Stimulated activated CD4-positive, alpha-beta T cell treated with anti-CD3 and anti-CD28 coated beads, TNF-alpha, amount 100 ng/mL, for 48 hours (primary cell): ENCODE measurements at places on chromosomes 2 and 18.

DNA sequence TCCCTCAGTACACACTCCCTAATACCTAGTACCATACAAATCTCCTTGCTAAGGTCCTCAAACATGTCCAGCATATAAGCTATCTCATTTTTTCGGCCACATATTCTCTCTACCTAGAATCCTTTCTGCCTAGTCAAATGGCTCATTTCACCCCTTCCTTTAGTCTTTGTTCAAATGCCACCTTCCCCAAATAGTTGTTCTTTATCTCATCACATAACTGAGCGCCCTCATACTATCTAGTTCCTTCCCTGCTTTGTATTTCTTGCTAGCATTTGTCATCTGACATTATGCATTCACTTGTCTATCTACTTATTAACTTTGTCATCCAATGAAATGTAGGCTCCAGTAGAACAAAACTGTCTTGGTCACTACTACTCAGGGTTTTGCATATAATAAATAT lies 35.5 kb downstream of the RPRD1A start:
- DNase-seq = no peak

GRCh38 chr2:156908825-156909224 lies 348.7 kb upstream of the GALNT5 start:
- DNase-seq = no peak

DNA sequence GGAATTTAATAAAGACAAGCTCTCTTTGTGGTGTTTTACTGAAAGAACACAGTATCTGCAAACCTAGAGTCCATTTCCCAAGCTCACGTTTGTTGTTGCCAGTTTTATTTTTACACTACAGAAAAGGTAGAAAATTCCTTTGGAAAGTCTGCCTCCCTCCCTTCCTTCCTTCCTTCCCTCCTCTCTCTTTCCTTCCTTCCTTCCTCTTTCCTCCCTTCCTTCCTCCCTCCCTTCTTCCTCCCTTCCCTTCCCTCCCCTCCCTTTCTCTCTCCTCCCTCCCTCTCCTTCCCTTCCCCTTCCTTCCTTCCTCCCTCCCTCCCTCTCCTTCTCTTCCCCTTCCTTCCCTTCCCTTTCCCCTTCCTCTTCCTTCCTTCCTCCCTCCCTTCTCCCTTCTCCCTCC lies 136.3 kb upstream of the REV1 start:
- no peak for DNase-seq

- no peak for DNase-seq
These were observed 799 bp downstream of the SYT4 start for GRCh38 chr18:43276491-43276890.

DNA sequence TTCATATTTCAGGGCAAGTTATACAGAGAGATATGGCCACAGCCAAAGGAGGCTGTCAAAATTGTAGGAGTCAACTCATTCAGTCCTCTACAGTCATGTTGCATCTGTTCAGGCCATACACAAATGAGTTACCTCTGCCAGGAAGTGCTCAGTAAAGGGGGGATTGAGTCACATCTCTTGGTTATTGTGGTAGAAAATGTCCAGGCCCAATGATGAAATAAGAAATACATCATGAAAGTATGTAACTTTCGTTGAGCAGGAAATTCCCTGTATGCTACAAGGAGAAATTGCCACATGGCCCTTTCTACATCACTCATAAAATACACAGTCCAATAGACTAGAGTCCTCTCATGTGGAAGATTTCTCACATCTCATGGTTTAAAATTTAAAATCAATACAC lies 103.9 kb upstream of the COL3A1 start:
- no peak for DNase-seq

DNA sequence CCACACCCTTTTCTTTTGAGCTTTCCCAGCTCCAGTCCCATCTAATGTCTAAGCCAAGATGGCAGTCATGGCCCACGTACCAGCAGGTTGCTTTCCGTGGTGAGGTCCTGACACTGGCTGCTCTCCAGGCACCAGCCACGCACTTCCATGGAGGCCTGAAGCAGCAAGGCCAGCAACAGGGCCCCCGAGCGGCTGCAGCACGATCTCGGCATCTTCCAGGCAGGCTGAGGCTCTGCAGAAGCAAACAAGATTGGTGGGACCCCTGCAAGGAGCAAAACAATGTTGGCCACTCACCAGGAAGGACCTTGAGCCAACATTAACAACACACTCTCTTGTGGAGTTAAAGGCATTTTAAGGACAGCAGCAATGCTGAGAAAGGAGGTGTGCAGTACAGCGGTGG lies 3.8 kb downstream of the POMC start:
- DNase-seq = no peak

GRCh38 chr18:32287249-32287648 lies 97.4 kb downstream of the MEP1B start:
- DNase-seq = no peak

- no peak for DNase-seq
These were observed 40.0 kb downstream of the CCDC102B start for GRCh38 chr18:68837665-68838451.

GRCh38 chr2:219441451-219442255 lies 7.0 kb downstream of the SPEG start:
- no peak for DNase-seq

DNA sequence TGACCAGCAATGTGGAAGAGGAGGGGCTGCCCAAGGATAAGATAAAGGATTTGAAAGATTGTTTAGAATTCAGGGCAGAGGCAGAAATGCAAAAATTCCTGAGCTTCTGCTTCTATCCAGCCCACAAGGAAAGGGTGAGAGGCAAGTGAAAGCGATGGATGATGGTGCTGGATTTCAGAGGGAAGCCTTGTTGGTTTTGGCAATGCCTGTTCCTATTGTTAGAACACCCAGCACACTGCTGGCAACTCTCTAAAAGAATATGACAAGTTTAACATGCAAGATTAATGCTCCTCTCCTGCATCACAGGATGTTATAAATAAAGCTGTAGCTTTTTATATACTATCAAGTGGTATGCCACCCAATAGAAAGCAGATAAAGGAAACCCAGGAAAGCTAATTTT lies 92.6 kb downstream of the ZNF385B start:
- DNase-seq = no peak

GRCh38 chr2:73892631-73893329 lies at the start of gene ACTG2:
TSS of gene ACTG2 (plus strand) at chr2:73893008. CDS start at chr2:73901312, 8,304 bp downstream.
- DNase-seq = no peak

- DNase-seq = no peak
These were observed 88.9 kb downstream of the TMEM185B start for GRCh38 chr2:120134263-120134662.

- DNase-seq = no peak
These were observed 458.8 kb downstream of the SETBP1 start for GRCh38 chr18:45139478-45139877.

- no peak for DNase-seq
These were observed 160.3 kb downstream of the SEPTIN10 start for GRCh38 chr2:109453371-109453995.

DNA sequence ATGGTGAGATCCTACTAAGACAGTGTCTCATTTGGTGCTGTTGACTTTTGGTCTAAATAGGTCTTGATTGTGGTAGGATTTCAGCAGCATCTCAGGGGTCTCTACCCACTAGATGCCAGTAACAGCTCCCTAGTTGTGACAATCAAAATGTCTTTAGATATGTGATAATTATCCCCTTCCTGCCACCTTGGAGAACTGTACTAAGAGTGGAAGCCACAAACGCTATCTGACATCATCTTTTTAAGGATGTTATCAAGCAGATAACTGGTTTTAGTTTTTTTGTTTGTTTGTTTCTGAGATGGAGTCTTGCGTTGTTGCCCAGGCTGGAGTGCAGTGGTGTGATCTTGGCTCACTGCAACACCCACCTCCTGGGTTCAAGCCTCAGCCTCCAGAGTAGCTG lies 3.1 kb downstream of the MGAT5 start:
- DNase-seq = no peak

- DNase-seq = no peak
These were observed 37.2 kb upstream of the ID2 start for GRCh38 chr2:8644605-8645175.

- DNase-seq = no peak
These were observed 44.7 kb downstream of the GLI2 start for GRCh38 chr2:120780402-120780801.

- DNase-seq = no peak
These were observed 267.6 kb upstream of the LYPD1 start for GRCh38 chr2:132937629-132938028.

DNA sequence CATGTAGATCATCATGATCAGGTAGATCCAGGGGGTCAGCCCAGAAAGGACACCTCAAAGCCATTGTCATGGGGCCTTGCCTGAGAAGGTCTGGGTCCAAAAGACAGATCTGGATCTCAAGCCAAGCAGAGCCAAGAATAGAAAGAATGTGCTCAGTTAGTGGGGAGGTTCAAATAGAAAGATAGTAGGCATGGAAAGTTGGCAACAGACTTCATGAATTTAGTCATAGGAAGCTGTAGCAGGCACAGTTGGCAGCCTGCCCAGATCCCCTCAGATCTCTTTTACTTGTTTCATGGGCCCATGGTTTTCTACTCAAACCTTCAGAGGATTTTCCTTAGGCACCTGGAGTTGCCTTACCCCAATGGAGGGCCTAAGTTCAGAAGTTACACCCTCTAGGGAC lies 767.0 kb downstream of the SLC4A3 start:
- no peak for DNase-seq

GRCh38 chr2:208722731-208723130 lies 316.1 kb downstream of the PTH2R start:
- DNase-seq = no peak

DNA sequence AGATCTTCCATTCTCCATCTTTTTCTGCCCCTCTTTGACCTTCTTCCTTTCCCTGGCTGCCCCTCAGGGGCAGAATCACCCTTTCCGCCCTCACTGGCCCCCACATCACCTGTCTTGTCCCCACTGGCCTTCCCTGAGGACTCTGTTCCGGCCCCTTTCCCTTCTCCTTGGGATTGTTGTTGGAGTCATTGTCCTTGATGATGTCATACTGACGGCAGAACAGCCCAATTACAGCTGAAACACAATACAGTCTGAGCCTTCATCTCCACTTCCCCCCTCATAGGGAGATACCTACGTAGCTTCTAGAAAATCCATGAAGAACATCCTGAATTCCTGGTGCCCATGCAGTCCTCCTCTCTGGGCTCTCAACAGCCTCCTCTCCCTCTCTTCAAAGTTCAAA lies 2.4 kb downstream of the FNDC4 start:
- no peak for DNase-seq

GRCh38 chr18:75204269-75204731 lies 4.6 kb downstream of the PTGR3 start:
- no peak for DNase-seq

DNA sequence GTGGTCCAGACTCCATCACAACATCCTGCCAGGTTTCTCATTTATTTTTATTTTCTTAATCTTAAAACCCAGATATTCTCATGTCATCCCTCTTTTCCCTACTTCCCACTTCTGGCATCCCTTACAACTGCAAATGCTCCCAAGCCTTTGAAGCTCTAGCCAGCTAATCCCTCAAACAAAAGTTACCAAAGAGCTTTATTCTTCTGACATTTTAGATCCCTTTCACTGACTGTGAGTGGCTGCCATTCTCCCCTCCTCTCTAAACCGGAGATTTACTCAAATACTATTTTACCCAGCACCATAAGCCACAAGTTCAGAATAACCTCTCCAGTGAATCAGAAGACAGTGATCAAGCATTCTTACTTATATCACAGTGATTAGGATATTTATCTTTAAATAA lies 569.0 kb upstream of the SYT4 start:
- no peak for DNase-seq

- no peak for DNase-seq
These were observed 35.1 kb upstream of the B4GALT6 start for GRCh38 chr18:31719363-31720006.

- DNase-seq = no peak
These were observed 167.9 kb downstream of the TMEM182 start for GRCh38 chr2:102929721-102930120.

GRCh38 chr18:64103986-64104385 lies 44.9 kb downstream of the LINC00305 start:
- DNase-seq = no peak

DNA sequence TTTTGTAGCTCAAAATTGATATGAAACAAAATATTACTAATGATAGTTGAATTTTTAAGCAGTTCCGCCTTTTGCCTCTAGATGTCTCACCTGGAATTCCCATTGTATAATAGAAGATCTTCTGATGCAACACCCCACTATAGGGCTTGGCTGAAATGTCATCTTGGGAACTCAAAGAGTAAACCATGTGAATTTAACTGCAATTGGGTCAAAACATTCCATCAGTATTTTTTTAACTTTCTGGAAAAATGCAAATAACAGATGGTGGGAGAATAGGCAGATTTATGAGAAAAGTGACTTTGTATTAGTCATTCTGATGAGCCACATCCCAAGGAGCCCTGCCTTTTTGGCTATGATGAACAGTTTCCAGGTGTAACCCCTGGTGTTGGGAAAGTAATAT lies 489.9 kb downstream of the NYAP2 start:
- DNase-seq = no peak

- no peak for DNase-seq
These were observed 2.3 kb downstream of the MBOAT2 start for GRCh38 chr2:9001229-9001628.

- no peak for DNase-seq
These were observed 90.8 kb downstream of the NFATC1 start for GRCh38 chr18:79486356-79487182.

DNA sequence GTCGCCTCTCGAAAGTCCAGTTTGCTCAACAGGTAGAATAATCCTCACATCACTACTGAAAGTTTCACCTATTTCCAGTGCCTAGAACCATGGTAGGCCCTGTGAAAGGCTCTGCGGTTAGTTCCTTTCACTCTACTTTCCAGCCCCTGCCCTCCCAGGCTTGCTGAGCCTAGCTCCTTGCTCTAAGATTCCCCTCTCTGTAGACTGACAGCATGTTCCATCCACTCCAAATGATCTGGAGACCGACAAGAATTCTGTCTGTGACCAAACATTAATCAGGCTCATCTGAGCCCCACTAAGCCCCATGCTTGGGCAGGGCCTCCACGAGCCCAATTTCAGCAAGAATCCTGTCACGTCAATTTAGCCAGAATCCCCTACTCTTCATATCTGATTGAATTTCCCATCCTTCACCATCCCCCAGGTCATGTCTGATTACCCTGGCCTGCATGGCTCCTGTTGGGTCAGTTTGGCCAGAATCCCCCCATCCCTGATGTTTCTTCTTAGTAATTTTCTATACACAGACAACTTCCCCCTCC lies 307.0 kb downstream of the ALK start:
- no peak for DNase-seq

- no peak for DNase-seq
These were observed 414.9 kb downstream of the PLCL1 start for GRCh38 chr2:198219292-198219691.
